Left forelimb (tissue), 1 donor: ENCODE measurements at places on chromosomes 7 and 10.

DNA sequence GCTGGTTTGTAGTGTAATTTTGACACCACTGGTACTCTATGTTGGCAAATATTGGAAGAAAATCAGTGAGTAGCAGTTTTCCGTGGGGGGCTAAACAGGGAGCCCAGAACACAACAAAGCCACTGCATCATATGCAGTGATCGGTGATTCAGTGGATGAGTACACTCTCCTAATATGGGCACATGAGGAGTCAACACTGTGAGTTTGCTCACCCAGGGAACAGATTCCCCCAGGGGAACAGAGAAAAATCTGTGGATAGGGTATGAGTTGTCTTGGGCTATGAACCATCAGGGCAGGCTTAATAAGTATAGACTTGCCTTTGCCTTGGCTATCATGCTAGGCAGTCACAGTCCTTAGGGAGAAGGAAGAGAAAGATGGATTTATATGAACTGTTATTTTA, 227.7 kb upstream of the SEMA3E start:
- no peak for DNase-seq

- no peak for DNase-seq
Measured at GRCh38 chr7:44736896-44737295, 11.8 kb upstream of the ZMIZ2 start.

- DNase-seq, result no peak
Measured at GRCh38 chr7:1813394-1814088, 143.5 kb downstream of the ELFN1 start.

DNA sequence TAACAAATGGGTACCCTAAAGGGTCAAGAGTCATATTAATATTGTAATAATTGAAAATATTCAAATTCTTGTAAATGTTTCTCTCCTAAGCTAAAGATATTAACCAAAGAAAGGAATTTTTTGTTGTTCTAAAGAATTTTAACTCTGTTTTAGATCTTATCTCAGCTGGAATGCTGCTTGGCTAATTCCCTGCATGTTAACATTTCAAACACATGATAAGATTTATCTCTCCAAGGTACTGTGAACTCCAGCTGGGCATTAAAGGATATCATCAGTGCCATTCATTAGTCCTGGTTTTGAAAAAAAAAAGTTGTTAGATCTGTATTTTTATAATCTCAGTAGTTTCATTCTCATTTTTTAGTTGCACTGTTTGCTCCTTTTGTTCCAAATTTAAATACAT, 76.9 kb downstream of the MAPK8 start:
- DNase-seq, result no peak

GRCh38 chr7:129146237-129146979, 1.9 kb downstream of the TSPAN33 start:
- DNase-seq, result no peak

- DNase-seq, result no peak
Measured at GRCh38 chr10:77989081-77989724, 40.1 kb downstream of the POLR3A start.

- no peak for DNase-seq
Measured at GRCh38 chr10:107423903-107424302, 259.4 kb upstream of the SORCS1 start.

GRCh38 chr10:60967260-60967659, 23.3 kb upstream of the RHOBTB1 start:
- no peak for DNase-seq

DNA sequence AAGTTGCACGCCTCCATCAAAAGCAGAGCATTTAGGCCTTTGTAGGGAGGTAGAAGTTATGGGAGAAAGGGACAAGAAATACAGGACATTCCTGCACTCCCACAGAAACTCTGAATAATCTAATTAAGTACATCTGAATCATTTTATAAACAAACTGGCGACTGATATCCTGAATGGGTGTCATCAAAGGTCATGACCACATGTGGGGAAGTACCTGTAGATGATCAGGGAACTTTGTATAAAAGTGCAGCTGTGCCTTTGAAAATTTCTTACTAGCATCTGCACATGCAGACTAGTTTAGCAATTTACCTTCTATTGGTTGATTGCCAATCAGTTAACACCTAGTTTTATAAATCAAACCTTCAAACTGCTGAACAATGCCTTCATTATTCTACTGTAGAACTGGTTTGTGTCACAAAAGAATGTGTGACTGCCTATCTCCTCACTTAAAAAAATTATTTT, 17.1 kb downstream of the STEAP4 start:
- DNase-seq, result no peak

DNA sequence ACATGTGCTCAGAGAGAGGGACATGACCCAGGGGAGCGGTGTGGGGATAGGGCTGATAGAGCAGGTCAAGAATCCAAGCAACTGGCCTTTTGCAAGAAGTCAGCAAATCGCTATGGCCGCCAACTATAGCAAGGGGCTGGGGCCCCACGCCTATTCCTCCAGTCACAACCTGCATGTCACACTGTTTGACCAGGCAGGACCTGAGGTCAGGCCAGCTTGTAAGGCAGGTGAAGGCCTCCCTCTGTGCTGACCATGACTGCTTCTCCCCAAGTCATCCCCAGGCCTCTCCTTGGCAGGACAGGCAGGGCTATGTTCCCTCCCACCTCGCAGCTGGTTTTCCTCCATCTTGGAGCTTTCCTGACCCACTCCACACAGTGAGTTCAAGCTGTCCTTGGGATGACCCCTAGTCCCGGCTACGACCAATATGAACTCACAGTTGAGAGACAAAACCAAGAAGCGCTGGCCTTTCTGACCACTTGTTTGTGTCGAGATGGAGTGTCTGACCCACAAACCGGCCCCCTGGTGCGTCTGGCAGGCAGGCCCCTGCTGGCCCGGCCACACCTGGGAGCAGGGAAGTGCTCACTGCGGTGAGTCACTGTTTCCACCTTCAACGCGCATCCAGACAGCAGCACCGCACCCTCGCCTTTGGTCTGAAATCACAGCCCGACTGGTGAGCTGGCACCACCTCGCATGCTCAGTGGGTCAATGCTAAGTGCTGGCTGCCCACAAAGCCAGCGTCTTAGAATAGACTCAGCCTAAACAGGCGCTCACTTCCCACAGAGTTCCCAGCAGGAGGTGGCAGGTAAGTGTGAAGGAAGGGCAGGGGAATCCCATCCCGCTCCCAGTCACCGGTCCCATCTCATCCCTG, 81.4 kb downstream of the VWA2 start:
- DNase-seq, result no peak

- no peak for DNase-seq
Measured at GRCh38 chr7:15280078-15280733, 281.6 kb downstream of the AGMO start.

GRCh38 chr10:35501923-35502322, 103.2 kb upstream of the GJD4 start:
- DNase-seq, result no peak

- no peak for DNase-seq
Measured at GRCh38 chr7:92824901-92825480, 11.4 kb downstream of the CDK6 start.

DNA sequence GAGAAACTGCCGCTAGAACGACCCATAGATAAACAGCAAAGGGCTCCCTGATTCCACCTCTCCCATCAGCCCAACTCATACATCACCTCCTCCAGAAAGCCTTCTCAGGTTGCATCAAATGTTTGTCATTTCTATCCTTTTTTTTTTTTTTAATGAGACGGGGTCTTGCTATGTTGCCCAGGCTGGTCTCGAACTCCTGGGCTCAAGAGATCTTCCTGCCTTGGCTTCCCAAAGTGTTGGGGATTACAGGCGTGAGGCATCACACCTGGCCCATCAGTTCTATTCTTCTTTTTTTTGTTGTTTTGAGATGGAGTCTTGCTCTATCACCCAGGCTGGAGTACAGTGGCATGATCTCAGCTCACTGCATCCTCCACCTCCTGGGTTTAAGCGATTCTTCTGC, 7.0 kb downstream of the SPACDR start:
- no peak for DNase-seq

- no peak for DNase-seq
Measured at GRCh38 chr7:12258074-12258473, 47.0 kb downstream of the TMEM106B start.

DNA sequence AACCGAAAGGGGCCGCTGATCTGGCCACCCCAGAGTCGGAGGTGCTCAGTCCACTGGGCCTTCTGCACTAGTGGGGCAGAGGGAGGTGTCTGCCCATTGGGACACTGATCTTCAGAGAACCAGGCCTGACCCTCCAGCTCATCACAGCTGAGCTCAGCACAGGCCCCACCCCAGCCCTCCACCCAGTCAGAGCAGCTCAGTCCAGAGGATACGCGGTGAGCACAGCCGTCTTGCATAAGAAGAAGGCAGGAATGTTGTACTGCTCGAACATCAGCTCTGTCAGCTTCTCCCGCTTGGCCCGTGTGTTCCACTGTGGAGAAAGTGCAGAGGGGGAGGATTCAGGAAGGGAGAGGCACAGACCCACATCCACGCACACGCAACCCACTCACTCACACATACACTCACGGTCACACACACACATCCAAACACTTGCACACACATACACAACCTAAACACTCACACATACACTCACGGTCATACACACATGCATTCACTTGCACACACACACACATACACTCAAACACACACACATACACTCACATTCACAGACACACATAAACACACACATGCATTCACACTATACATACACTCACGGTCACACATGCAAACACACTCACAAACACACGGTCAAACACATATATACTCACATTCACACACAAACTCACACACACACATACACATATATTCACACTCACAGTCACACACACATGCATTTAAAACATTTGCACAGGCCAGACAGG, 6.3 kb downstream of the ACTL6B start:
- DNase-seq, result no peak

GRCh38 chr7:81186691-81187090, 267.8 kb upstream of the SEMA3C start:
- DNase-seq, result no peak

DNA sequence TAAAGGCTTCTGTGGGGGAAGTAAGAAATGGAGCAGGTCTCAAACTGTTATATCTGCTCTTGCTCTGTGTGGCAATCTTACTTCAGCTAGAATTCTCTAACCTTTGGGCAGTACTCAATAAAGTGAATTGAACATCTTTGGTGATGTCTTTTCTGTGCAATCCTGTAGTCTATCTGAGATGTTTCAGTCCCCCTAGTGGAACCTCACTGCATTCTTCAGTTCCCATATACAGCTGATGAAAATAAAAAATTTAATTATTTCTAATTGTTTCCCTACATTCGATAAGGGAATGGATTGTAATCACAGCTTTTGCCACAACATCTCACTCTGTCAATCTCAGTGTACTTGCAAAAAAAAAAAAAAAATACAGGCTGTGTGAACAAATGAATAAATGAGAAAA, 522.6 kb downstream of the DNAJB9 start:
- DNase-seq, result no peak

DNA sequence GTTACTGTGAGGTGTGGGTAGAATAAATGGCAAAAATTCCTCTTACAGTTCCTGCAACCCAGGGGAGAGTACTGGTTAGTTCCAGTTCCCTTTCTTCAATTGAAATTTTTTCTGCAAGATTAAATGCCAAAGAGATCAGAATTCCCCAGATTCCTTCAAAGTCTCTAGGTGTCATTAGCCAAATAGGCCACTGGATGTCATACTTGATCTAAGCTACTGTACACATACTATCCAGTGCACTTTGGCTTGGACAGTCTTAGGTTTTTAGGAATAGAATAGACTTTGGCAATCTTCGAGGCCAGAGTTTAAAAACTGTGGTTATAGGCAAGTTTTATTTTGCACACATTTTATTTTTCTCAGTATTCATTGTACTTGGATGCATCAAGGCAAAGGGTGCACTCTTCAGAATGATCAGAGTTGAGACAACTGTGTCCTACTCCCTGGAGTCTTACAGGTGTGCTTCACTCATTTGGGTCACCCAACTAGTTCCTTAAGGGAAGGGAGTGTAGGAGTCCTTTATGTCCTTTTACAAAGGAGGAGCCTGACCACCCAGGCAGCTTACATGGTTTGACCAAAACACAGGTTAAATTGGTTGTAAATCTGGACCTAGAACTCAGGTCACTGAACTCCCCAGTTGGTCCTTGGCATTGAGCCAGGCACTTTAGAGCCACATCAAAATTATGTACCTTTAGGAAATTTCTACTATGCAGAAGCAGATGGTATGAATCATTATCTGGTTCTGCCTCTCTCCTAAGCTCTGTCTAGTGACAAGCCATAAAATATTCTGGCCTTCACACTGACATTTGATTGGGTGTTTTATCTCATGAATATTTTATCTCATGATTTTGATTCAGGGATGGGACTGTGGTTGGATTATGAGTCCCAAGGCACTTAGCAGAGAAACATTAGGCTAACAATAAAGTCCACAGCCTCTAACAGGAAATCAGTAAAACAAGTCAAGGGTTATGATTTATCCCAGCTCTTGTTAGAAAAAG, 49.5 kb downstream of the ASAH2B start:
- no peak for DNase-seq

GRCh38 chr7:75611557-75612178, 119.5 kb downstream of the SPDYE5 start:
- no peak for DNase-seq

DNA sequence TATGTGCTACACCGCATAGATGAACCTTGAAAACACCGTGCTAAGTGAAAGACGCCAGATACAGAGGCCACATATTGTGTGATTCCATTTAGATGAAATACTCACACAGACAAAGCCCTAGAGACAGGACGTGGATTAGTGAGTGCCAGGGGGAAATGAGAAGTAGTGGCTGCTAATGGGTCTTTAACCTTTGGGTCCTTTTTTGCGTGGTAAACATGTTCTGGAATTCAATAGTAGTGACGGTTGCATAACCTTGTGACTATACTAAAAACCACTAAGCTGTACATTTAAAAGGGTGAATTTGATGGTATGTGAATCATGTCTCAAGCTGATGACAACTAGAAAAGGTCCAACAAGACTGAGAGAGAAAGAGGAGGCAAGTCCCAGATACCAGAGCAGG, 15.6 kb downstream of the SMKR1 start:
- DNase-seq, result no peak

DNA sequence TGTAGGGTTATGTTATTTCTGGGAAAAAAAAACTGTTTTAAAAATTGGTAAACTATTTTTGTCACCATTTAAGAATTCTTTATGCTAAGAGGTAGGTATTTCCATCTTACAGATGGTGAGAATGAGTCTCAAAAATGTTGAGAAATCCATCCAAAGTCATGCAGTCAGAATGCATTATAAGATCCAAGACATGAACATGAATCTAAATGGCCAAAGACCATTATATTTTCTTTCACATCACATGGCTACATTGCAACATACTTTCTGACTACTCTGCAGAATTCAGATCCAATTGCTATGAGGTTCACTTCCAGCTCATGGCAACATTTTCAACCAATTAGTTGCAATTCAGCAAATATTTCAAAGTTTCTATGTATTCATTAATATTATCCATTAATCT, 181.2 kb downstream of the TWIST1 start:
- no peak for DNase-seq

GRCh38 chr7:11786186-11786585, 45.8 kb downstream of the THSD7A start:
- no peak for DNase-seq
